Right renal cortex interstitium (tissue), 3 donors: ENCODE measurements at places on chromosomes 7 and 10. TPM values are rescaled to one million over a fixed set of nuclear protein-coding genes. Genes with fewer than 3 reads are reported as not detected.

GRCh38 chr7:14924398-14924797, 21.8 kb upstream of the DGKB start:
- no peak for DNase-seq

DNA sequence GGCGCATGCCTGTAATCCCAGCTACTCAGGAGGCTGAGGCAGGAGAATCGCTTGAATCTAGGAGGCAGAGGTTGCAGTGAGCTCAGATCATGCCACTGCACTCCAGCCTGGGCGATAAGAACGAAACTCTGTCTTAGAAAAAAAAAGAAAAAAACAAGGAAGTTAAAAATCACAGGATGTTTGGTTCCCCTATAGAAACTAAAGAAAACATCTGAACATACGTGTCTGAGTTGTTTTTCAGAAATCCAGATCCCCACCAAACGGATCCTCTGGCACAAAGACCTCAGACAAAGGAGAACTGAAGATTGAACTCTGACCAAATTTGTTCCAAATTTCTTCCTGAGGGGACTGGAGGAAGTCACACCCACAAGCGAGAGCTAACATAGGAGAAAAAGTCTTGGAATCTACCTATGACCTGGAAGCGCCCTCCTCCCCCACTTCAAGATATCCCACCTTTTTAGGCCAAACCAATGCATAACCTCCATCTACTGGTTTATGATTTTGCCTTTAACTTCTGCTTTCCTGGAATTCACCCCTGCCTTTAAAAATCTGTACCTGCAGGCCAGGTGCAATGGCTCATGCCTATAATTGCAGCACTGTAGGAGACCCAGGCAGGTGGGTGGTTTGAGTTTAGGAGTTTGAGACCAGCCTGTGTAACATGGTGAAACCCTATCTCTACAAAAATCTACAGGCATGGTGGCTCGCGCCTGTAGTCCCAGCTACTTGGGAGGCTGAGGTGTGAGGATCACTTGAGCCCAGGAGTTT, 19.7 kb upstream of the SIRT1 start:
- DNase-seq = no peak

DNA sequence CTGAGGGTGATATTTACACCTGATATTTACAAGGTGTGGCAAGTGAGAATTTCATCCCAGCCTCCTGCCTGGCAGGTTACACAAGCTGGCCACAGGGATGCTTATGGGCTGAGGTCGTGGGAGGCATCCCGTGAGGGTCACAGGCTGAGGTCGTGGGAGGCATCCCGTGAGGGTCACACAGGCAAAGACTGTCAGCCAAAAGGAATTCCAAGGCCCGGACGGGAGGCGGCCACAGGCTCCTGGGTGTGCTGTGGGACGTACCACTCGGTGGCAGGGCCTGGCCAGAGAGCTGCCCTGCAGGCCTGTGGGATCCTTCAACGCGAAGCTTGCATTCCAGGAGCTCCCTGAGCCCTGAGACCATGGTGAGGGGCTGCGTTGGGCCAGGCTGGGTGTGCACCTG, 460.6 kb downstream of the DNAJB6 start:
- DNase-seq = no peak

DNA sequence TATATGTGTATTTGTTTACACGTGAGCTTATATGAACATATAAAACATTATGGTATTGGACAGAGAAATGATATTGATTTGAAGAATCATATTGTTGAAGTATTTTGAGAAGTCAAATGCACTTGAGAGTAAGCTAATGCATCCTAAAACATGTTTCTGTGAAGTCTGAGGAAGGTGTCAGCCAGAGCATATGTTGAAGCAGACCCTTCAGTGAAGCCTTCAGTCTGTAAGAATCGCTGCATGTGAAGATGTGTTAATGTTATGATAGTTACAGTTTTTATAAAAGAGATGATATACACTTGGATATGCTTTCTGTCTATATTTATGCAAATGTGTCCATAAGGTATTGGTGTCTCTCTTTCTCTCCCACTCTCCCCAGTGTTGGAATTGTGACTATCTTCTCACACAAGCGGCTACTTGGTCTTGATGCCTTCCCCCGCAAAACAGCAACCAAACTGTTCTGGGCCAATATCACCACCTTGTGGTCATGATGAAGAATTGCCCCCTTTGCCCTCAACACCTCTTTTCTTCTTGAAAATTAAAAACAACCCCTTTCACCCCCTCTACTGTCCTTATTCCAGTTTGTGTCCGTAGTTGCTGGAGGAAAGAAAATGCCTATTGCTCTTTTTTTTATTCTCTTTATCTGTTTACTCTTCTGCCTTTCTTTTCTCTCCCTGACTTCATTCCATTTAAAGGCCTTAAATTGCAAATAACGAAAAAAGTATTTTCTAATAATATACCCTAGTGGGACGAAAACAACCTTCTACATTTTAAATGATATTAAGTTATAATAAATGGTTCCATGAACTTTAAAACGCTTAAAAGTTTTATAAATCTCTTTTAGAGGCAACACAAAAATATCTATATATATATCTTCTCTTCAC, 64.9 kb downstream of the IKZF1 start:
- no peak for DNase-seq

DNA sequence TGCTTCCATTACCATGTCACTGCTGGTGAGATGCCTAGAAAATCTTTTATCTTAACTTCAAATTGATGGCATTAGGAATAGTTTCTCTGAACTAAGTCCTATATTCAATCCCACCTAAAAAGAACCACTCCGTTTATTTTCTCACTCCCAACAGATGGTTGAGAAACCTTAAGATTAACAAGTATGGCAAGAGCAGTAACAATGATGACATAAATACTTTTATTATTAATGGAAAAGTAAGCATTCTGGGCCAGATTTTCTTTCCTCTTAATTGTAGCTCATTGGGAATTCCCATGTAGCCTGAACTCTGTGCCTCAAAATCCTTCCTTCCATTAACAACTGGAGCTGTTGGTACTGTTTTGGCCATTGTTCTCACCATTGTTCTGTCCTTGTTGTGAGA, 21.1 kb upstream of the FAM13C start:
- no peak for DNase-seq

FGL2 gene
- polyA plus RNA-seq = 58.1 TPM
